Osteocyte (in vitro differentiated cells): ENCODE measurements at places on chromosomes 13 and 19. TPM values are rescaled to one million over a fixed set of nuclear protein-coding genes. Genes with fewer than 3 reads are reported as not detected.

- H3K27me3 ChIP-seq = no peaks in the 10 kb centered on the region
- H3K4me3 ChIP-seq = no peak overlapping the region
- no peaks in the 10 kb centered on the region for H3K36me3 ChIP-seq
- no peaks in the 10 kb centered on the region for H3K4me1 ChIP-seq
Observed at GRCh38 chr19:28331596-28331995, 881.4 kb downstream of the UQCRFS1 start.

GRCh38 chr19:30842926-30843325, 470.7 kb downstream of the ZNF536 start:
- no peaks in the 10 kb centered on the region for H3K27me3 ChIP-seq
- no peak overlapping the region for H3K27ac ChIP-seq
- H3K4me1 ChIP-seq = no peaks in the 10 kb centered on the region
- DNase-seq = no peak
- no peak overlapping the region for H3K4me3 ChIP-seq

Gene OR7A5
- total RNA-seq = not detected in 2 replicates

- H3K27me3 ChIP-seq = peaks cover 3% of the 10 kb centered on the region
- no peak overlapping the region for H3K4me3 ChIP-seq
- no peaks in the 10 kb centered on the region for H3K4me1 ChIP-seq
- H3K36me3 ChIP-seq = no peaks in the 10 kb centered on the region
- no peak for DNase-seq
- H3K27ac ChIP-seq = no peak overlapping the region
Observed at GRCh38 chr19:392375-392970, 16.5 kb downstream of the C2CD4C start.

DNA sequence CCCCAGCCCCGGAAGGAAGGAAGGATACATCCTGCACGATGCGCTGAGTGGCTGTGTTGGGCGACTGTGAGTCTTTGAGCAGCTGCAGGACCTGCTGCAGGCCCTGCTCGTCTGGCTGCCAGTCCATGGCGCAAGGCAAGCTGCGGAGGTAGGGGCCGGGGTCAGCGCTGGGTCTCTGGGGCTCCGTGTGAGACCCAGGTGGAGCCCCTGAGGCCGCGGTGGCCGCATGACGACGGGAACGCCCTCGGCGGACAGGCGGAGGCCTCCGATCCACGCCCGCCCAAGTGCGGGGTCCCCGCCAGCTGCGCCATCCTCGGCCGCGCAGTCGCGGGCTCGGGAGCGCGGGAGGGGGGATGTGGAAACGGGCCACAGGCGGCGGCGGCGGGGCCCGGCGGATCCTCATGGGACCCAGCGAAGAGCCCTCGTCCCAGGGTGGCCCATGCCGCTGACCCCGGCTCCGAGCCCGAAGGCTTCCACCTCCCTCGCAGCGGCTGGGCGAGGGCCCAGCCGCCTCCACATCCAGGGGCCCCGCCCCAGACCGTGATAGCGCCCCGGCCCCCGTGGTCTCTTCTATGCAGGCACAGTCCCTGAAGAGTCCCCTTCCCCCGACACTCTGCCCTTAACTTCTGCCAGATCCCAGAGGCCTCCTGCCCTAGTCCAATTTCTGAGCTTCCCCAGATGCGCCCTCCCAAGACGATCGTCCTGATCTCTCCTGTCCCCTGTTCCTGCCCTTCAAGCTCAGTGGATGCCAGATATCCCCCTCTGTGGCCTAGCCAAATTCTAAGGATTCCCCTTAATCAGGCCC, 2.7 kb downstream of the TNPO2 start:
- H3K27me3 ChIP-seq = no peaks in the 10 kb centered on the region
- H3K36me3 ChIP-seq = peaks cover 10% of the 10 kb centered on the region
- peak overlapping the region; percentile 98 for H3K27ac ChIP-seq

- H3K4me3 ChIP-seq = no peak overlapping the region
- no peak for DNase-seq
- H3K36me3 ChIP-seq = no peaks in the 10 kb centered on the region
- no peaks in the 10 kb centered on the region for H3K4me1 ChIP-seq
- peaks cover 2% of the 10 kb centered on the region for H3K27me3 ChIP-seq
Observed at GRCh38 chr19:3813473-3814392, 27.6 kb upstream of the MATK start.

Gene LHB
- total RNA-seq = not detected in 2 replicates

DNA sequence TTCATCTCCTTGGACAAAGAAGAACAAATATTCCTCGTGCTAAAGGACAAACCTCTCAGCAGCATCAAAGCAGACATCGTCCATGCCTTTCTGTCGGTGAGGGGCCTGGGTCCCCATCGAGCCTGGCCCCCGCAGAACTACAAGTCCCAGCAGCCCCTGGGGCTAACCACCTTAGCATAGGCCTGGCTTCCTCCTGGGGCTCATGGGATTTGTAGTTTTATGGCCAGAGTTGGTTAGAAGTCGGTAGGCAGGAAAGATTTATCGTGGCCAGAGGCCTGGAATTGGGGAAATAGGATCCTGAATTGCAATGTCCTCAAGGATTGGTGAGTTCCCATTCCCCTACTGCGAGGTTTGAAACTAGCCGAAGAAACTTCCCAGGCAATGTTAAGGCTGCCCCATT, 19.6 kb downstream of the TMEM150B start:
- H3K4me1 ChIP-seq = peaks cover 9% of the 10 kb centered on the region
- no peak for DNase-seq
- no peak overlapping the region for H3K4me3 ChIP-seq

- no peaks in the 10 kb centered on the region for H3K36me3 ChIP-seq
- no peak overlapping the region for H3K4me3 ChIP-seq
- no peaks in the 10 kb centered on the region for H3K4me1 ChIP-seq
- peaks cover 16% of the 10 kb centered on the region for H3K27me3 ChIP-seq
- no peak for DNase-seq
Observed at GRCh38 chr13:39244561-39245230, 206.4 kb downstream of the NHLRC3 start.

- H3K36me3 ChIP-seq = no peaks in the 10 kb centered on the region
- H3K27me3 ChIP-seq = peaks cover 4% of the 10 kb centered on the region
- H3K4me1 ChIP-seq = no peaks in the 10 kb centered on the region
- no peak for DNase-seq
- H3K4me3 ChIP-seq = no peak overlapping the region
- no peak overlapping the region for H3K27ac ChIP-seq
Observed at GRCh38 chr19:3808420-3809143, 22.4 kb upstream of the MATK start.

Gene ATP7B
- 8.6 and 10.4 TPM in 2 replicates for total RNA-seq

GRCh38 chr19:58466089-58466759, 656 bp upstream of the ZNF324 start:
- no peaks in the 10 kb centered on the region for H3K27me3 ChIP-seq
- peaks cover 16% of the 10 kb centered on the region for H3K4me1 ChIP-seq
- H3K36me3 ChIP-seq = peaks cover 4% of the 10 kb centered on the region
- no peak for DNase-seq
- H3K27ac ChIP-seq = peak overlapping the region; percentile 27

Gene TNNI3
- 0.57 TPM in 1 of 2 replicates, not detected in the other for total RNA-seq

Gene COG6
- total RNA-seq = 38.7 and 42.4 TPM in 2 replicates

Gene CERS1
- total RNA-seq = 6.5 and 8.5 TPM in 2 replicates
